ENCODE measurements at places on chromosomes 4 and X.

GRCh38 chrX:56994375-56995270 lies 718 bp downstream of the SPIN3 start:
- no peak for DNase-seq

- DNase-seq: no peak
Observed at GRCh38 chr4:10084651-10085358, 31.8 kb downstream of the WDR1 start.

- no peak for DNase-seq
Observed at GRCh38 chr4:41181037-41181436, 33.3 kb downstream of the APBB2 start.

GRCh38 chrX:147069926-147070325 lies 255.4 kb upstream of the CXorf51A start:
- DNase-seq: no peak

GRCh38 chr4:16860516-16860915 lies 37.9 kb downstream of the LDB2 start:
- no peak for DNase-seq

GRCh38 chr4:11857881-11858280 lies 429.2 kb upstream of the HS3ST1 start:
- DNase-seq: no peak

DNA sequence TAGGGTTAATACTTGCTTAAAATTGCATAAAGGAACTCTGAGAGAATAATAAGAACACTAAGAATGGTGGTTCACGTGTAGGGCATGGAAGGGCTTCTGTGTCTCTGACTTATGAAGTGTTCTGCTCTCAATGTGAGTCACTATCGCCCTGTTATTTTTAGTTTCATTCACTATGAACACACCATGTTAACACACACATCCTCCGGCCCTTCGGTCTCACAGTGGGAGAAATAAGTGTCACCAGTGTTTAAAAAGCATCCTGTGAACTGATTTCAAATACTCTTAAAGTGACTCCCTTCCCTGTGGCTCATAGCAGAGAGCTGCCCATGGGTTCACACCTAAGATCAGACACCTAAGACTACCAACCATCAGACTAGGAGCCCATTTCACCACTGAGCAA lies 33.8 kb upstream of the FGFBP2 start:
- DNase-seq: no peak

GRCh38 chr4:140296335-140297220 lies 76.9 kb upstream of the SCOC start:
- peak; percentile 2 for DNase-seq

GRCh38 chr4:6017030-6017429 lies 1.2 kb downstream of the C4orf50 start:
- no peak for DNase-seq

DNA sequence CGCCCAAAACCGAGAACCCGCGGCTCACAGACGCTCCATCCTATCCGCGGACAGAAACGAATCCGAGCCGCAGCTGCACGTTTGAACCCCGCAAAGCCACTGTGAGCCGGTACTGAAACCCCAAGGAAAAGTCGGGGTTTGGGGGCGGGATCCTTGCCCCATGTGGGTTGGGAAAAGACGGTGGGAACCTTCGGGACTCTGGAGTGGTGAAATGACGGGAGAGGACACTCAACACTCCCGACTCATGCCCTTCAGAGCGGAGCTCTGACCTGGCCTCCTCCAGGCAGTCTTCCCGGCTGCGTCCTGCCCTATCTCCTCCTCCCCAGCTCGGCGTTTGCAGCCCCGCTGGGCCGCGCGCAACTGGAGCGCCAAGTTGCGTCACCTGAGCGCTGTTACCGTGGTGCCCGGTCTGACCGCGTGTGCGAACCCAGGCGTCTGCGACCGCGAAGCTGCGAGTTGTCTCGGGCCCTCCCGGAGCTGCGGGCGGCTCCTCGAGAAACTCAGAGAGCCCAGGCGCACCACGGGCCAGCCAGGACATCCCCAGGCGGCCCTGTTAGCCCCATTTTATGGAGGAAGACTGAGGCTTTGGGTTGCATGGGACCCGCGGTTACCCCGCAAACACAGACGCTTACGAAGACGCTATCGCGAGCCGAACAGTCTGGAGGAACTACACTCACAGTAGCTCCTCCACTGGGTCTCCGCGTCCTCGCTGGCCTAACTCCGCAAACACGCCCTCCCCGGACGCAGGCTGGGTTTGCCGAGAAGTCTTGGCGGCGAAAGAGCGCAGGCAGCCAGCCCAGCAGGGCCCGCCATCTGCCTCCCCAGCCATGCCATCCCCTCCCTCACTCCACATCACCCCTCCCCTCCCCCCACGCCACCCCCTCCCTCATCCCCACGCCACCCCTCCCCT lies 20.3 kb upstream of the HMX1 start:
- no peak for DNase-seq

DNA sequence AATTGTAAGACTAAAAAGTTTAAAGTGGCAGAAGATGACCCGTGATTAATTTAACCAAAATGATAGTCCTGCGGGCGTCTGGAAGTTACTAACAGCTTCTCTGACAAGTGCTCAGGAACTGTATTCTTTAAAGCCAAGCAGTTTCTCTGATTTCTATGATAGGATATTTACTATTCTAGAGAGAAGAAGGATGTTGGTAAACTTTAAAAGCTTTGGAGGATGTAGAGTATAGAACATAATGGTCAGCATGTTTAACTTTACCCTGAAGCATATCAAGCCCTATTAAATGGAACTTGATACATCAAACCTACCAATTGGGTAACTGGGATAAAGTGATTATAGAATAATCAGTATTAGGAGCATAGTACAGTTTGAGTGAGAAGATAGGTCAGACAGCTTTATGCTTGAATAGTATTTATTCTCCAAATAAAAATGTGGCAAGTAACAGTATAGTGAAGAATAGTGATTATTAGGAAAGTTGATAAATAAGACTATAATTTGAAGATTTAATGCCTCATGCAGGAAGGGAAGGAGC lies 1.8 kb downstream of the STIM2 start:
- no peak for DNase-seq

- no peak for DNase-seq
Observed at GRCh38 chr4:158871335-158871724, 102.5 kb downstream of the FNIP2 start.

- DNase-seq: no peak
Observed at GRCh38 chrX:19715711-19716638, 171.4 kb downstream of the SH3KBP1 start.

GRCh38 chrX:52874661-52875060 lies 6.8 kb upstream of the XAGE3 start:
- DNase-seq: no peak

DNA sequence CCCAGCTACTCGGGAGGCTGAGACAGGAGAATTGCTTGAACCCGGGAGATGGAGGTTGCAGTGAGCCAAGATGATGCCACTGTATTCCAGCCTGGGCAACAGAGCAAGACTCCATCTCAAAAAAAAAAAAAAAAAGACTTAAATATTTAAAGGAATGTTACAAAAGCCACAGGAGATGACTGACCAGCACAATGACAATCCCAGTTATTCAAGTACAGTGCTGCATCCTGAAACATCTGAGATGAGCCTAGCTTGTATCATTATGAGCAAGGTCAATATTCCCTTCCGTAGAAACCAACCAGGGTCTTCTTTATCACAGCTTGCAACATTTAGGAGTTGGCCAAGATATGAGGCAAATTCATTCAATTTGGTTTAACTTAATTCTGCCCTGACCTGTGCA lies 38.6 kb downstream of the LNX1 start:
- DNase-seq: no peak

GRCh38 chrX:39931529-39932282 lies 166.1 kb downstream of the BCOR start:
- no peak for DNase-seq

Data from esophagus squamous epithelium (tissue), 5 donors.